ENCODE measurements at places on chromosomes 12 and 14. TPM values are rescaled to one million over a fixed set of nuclear protein-coding genes. Genes with fewer than 3 reads are reported as not detected.
A peak's percentile ranks its signal among the peaks of the same experiment; 100 is the strongest.

Gene PLEKHD1
- not detected for total RNA-seq

Gene A2M
- not detected for total RNA-seq

Gene PHLDA1
- total RNA-seq, result 184 TPM

Gene DIO3
- total RNA-seq, result not detected

Gene FGD4
- total RNA-seq, result 1.8 TPM

Gene C14orf132
- total RNA-seq, result 5.0 TPM

DNA sequence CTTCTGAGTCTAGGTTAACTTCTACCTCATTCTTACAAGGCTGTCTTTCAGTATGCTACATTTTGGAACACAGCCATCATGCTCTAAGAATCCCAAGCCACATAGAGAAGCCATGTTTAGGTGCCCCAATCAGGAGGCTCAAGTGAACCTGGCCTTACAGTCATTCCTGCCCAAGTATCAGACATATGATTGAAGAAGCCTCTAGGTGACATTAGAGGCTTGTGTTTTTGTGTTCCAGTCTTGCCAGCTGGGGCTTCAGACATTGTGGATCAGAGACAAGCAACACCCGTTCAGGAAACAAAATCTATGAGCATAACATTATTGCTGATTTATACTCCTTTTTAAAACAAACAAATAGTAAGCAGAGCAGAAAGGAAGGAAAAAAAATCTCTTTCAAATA, 8.1 kb upstream of the SLC16A7 start:
- no peak for DNase-seq

DNA sequence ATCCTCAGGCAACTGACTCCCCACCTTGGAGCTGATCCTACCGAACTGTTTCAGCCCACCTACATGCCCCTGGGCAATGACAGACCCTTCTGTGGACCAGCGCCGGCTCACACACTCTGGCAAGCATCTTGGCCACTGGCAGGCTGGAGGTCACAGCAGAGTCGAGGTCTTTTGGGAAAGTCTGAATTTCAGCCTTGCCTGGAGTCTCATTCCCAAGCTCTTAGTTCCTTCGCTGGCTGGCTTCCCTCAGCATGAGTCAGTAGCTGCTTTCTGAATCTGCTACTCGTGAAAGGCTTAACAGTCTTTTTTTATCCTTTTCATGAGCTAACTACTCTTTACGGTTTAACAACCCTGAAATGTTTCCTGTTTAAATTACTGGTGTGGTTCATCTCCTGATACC, 44.5 kb downstream of the ASCL4 start:
- DNase-seq, result peak; percentile 43

GRCh38 chr12:107091989-107092641, 1.2 kb downstream of the CRY1 start:
- peak; percentile 96 for DNase-seq

- DNase-seq, result no peak
Observed at GRCh38 chr14:74207943-74208342, 31.3 kb upstream of the VSX2 start.

DNA sequence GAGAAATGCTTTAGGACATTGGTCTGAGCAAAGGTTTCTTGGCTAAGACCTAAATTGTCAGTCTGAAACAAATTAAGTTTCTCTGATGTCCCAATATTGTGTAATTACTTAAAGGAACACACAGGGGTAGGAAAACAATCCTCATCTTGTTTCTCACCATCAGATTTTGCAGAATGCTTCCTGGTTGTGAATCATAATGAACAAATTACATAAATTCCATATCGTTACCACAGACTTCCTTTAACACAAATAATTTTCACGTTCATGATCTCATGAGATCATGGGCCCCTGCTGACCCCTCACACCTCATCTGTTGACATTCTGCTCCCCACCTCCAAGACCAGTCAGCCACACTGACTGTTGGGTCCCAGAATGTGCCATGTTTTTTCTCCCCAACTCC, 194.1 kb downstream of the MON2 start:
- peak; percentile 90 for DNase-seq

DNA sequence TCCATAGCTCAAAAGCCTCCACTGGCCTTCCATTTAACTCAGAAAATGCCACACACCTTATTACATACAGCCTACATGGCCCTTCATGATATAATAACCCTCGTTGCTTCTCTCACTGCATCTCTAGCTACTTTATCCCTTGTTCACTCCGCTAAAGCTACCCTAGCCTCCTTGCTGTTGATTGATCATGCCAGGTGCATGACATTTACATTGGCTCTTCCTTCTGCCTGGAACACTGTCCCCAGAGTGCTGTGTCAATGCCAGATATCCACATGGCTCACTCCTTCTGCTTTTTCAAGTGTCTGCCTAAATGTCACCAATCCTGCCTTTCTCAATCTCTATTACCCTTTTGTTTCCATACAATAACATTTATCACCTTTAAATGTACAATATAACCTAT, 58.3 kb downstream of the CAND1 start:
- DNase-seq, result no peak

- no peak for DNase-seq
Observed at GRCh38 chr12:24081606-24082005, 132.1 kb upstream of the SOX5 start.

GRCh38 chr12:112130441-112130998, 5.2 kb downstream of the TRAFD1 start:
- DNase-seq, result peak; percentile 20

Measured in HT1080 (cell line).